ENCODE measurements at places on chromosomes 1 and 21.

- peak overlapping the region; percentile 97 for H3K4me3 ChIP-seq
- H3K36me3 ChIP-seq: peaks cover 13% of the 10 kb centered on the region
- peak overlapping the region; percentile 99 for H3K27ac ChIP-seq
Measured at GRCh38 chr1:151166505-151166956, 587 bp downstream of the SCNM1 start.

DNA sequence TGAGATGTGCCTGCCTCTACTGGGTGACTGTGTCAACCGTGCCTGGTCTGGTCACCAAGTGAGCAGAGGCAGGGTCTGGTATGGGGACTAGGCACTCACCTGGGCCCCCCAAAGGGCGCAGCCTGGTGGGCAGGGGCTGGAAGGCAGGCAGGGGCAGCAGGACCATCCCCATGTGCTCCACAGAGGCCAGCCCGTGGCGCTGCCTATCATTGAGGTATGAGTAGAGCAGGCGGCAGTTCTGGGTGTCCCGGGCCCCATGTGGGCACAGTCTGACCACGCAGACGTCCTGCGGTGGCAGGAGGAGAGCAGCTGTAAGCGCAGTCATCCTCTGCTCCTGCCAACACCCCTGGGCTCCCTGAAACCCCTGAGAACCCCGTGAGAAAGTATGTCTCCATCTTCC is 23.7 kb downstream of the SPOCD1 start:
- no peak overlapping the region for H3K27ac ChIP-seq
- H3K4me3 ChIP-seq: no peak overlapping the region
- H3K36me3 ChIP-seq: no peaks in the 10 kb centered on the region
- DNase-seq: peak; percentile 84

DNA sequence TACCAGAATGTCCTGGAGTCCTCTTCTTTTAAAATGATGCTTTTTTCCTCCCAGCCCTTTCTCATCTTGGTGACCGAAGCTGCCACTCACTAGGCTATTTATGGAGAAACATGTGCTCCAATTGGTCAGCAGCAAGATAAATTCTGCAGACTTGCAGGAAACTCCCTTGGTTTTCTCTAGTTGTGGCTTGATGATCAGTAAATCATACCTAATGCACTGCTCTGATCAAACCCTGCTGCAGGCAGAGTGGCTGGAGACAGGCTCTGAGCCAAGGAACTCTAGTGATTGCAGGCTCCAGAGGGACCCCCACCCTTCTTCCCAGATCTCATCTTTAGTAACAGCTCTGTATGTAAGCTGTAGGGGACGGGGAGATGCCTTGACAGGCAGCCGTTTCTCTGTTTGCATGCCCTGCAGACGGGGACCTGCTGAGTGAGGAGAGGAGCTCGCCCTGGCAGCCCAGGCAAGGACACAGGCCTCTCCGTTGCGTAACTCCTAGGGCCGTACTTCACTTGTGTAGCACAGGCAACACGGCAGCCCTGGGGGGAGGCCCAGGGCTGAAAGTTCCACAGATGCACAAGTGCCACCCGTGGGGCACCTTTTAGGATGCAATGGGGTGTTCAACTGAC is 14.5 kb downstream of the SLC6A17 start:
- H3K4me3 ChIP-seq: no peak overlapping the region
- H3K4me1 ChIP-seq: peaks cover 4% of the 10 kb centered on the region
- DNase-seq: no peak
- peaks cover 4% of the 10 kb centered on the region for H3K27me3 ChIP-seq
- peaks cover 2% of the 10 kb centered on the region for H3K36me3 ChIP-seq

- H3K4me1 ChIP-seq: peaks cover 35% of the 10 kb centered on the region
- H3K4me3 ChIP-seq: no peak overlapping the region
- no peak overlapping the region for H3K27ac ChIP-seq
- no peaks in the 10 kb centered on the region for H3K36me3 ChIP-seq
- H3K27me3 ChIP-seq: no peaks in the 10 kb centered on the region
- DNase-seq: no peak
Measured at GRCh38 chr1:229619002-229619401, 6.9 kb downstream of the TAF5L start.

GRCh38 chr1:20035114-20035513 is 34.9 kb upstream of the PLA2G5 start:
- no peaks in the 10 kb centered on the region for H3K36me3 ChIP-seq
- H3K27ac ChIP-seq: no peak overlapping the region
- no peak overlapping the region for H3K4me3 ChIP-seq
- no peak for DNase-seq

GRCh38 chr1:53321776-53322602 is 5.9 kb downstream of the LRP8 start:
- H3K4me1 ChIP-seq: peaks cover 12% of the 10 kb centered on the region
- no peak overlapping the region for H3K4me3 ChIP-seq

DNA sequence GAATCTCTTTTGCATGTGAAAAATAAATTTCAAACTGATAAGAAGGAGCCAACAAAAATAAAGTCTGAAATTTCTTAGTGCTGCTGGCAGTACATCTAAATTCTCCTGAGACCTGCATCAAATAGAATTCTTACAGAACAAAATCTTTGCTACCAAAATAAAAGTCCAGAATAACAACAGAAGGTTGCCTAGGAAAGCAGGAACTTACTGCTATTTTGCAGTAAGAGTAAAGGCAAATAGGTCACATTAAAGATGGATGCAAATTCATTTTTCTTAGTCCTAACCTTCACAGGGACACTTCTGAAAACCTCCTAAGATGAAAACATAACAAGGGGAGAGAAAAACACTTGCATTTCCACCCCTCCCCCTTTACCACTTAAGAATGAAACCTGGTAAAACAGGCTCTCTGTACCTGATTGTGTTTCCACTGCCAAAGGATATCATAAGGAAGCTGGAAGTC is 59.0 kb downstream of the RUSC1 start:
- H3K27ac ChIP-seq: peak overlapping the region; percentile 90
- peaks cover 25% of the 10 kb centered on the region for H3K4me1 ChIP-seq
- H3K4me3 ChIP-seq: peak overlapping the region; percentile 56
- DNase-seq: no peak
- peaks cover 17% of the 10 kb centered on the region for H3K36me3 ChIP-seq
- H3K27me3 ChIP-seq: no peaks in the 10 kb centered on the region

DNA sequence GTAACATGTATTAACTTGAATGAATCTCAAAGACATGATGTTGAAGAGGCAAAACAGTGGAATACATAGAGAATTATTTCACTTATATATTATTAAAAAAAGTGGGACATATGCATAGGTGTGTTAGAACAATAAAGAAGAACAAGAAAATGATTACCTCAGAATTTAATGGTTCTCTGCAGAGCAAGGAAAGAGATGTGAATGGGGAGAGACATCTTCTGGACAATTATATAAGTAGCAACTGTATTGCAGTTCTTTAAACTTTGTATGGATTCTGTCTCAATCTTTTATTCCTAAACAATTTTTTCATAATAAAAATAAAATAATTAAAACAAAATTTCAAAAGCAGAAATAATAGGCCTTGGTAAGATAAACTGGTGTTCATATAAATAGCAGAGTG is 674.9 kb upstream of the ADGRL4 start:
- H3K27ac ChIP-seq: no peak overlapping the region
- no peaks in the 10 kb centered on the region for H3K27me3 ChIP-seq

DNA sequence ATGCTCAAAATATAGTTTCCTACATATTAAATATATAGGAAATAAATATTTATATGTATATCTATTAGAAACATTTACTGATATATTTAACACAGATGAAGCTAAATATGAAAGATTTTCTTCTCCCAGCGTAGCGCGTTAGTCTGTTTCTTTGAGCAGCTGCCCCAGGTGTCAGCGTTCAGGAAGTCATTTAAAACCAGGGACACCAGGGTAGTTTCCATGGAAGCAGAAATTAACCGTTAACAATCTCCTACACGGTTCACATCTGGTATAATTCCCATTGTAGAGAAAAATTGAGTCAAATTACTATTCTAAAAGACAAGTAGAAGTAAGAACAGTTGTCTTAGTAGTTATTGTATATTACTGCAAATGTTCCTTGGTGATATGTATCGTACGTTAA is 1443.7 kb downstream of the MRPL39 start:
- H3K4me1 ChIP-seq: no peaks in the 10 kb centered on the region
- H3K36me3 ChIP-seq: no peaks in the 10 kb centered on the region
- H3K4me3 ChIP-seq: no peak overlapping the region
- H3K27ac ChIP-seq: no peak overlapping the region
- no peak for DNase-seq

DNA sequence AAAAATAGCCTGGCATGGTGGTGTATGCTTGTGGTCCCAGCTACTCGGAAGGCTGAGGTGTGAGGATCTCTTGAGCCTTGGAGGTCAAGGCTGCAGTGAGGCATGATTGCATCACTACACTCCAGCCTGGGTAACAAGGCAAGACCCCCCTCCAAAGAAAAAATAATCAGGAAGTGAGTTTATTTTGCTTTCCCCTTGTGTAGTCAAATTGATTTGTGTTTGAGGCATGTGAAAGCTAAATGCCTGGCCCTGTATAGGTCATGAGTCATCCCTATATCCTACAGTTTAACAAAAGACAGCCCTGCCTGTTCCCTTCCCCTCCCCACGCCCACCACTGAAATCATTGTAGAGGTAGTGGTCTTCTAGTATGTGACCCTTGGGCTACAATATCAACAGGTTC is 241.4 kb upstream of the JUN start:
- no peak overlapping the region for H3K4me3 ChIP-seq
- no peak overlapping the region for H3K27ac ChIP-seq

- H3K27ac ChIP-seq: no peak overlapping the region
- no peaks in the 10 kb centered on the region for H3K36me3 ChIP-seq
- no peaks in the 10 kb centered on the region for H3K4me1 ChIP-seq
- no peak for DNase-seq
- no peaks in the 10 kb centered on the region for H3K27me3 ChIP-seq
Measured at GRCh38 chr1:112165375-112165774, 175.9 kb upstream of the KCND3 start.

DNA sequence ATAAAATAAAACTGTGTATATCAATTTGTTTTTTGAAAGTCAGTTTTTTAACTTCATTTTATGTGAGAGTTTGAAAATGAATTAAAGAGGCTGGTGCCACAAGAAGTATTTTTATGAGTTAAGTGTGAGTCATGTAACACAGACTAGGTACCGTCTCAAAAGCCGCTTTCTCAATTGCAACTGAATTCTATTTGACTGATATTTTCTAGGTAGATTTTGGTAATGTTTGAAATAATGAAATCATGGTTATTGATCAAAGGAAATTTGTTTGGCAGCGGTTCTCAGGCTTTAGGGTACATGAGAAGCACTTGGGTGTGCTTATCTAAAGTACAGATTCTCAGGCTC is 4.6 kb downstream of the SNX27 start:
- H3K4me3 ChIP-seq: no peak overlapping the region
- H3K4me1 ChIP-seq: peaks cover 65% of the 10 kb centered on the region
- peaks cover 1% of the 10 kb centered on the region for H3K36me3 ChIP-seq
